ENCODE measurements at places on chromosomes 11 and 22.

- DNase-seq, result peak; percentile 24
Observed at GRCh38 chr22:47384977-47385376, 622.5 kb downstream of the TBC1D22A start.

GRCh38 chr11:127625402-127625801, 624.8 kb upstream of the KIRREL3 start:
- DNase-seq, result no peak

DNA sequence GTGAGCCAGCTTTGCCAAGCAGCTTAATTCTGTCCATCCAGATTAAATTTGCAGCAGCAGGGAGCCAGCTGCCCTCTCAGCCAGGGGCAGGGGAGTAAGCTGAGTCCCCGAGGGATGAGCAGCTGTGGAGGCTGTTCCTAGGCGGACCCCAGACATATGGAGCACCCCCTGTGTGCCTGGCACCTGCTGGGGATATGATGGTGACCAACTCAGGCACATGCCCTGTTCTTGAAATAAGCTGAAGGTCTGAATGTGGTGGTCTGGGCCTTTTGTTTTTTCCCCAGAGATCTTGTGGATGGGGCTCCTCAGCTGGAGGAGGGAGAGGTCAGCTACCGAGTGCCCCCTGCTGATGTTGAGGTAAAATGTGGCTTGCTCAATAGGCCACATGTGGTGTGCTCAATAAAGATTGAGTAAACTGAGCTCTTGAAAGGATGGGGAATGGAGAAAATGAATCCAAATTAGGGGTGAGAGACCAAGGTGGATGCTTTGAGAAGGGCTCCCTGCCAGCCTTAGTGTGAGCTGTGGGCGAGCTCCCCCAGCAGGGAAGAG, 103.3 kb upstream of the NNMT start:
- DNase-seq, result no peak

DNA sequence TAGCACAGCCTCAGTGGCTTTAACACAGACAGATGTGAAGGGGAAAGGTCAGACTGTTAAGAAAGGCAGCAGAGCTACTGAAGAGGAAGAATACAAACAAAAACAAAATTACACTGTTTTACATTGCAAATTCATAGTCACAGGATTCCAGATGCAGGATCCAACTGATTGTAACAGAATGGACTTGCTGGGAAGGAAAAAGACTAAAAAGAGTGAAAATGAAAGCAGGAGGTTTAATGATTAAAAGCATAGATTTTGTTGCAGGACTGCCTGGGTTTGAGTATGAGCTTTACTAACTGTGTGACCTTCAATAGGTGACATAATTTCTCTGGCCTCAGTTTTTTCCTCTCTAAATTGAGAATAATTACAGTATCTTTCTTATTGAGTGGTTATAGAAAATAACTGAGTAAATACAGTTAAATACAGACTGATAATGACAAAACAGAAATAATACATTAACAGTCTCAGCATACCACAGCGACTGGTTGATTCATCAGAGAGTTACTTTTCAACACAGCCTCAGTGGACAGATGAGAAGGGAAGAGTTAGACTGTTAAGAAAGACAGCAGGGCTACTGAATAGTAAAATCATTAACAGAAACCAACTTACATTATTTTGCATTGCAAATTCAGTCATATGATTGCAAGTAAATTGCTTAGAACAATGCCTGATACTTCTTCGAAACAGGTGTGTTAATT, 704.2 kb upstream of the TENM4 start:
- no peak for DNase-seq

- no peak for DNase-seq
Observed at GRCh38 chr11:10117709-10118351, 176.2 kb downstream of the SBF2 start.

- no peak for DNase-seq
Observed at GRCh38 chr11:64334764-64335735, 5.0 kb upstream of the CCDC88B start.

- DNase-seq, result no peak
Observed at GRCh38 chr11:5151713-5152153, 2.8 kb downstream of the OR52A1 start.

DNA sequence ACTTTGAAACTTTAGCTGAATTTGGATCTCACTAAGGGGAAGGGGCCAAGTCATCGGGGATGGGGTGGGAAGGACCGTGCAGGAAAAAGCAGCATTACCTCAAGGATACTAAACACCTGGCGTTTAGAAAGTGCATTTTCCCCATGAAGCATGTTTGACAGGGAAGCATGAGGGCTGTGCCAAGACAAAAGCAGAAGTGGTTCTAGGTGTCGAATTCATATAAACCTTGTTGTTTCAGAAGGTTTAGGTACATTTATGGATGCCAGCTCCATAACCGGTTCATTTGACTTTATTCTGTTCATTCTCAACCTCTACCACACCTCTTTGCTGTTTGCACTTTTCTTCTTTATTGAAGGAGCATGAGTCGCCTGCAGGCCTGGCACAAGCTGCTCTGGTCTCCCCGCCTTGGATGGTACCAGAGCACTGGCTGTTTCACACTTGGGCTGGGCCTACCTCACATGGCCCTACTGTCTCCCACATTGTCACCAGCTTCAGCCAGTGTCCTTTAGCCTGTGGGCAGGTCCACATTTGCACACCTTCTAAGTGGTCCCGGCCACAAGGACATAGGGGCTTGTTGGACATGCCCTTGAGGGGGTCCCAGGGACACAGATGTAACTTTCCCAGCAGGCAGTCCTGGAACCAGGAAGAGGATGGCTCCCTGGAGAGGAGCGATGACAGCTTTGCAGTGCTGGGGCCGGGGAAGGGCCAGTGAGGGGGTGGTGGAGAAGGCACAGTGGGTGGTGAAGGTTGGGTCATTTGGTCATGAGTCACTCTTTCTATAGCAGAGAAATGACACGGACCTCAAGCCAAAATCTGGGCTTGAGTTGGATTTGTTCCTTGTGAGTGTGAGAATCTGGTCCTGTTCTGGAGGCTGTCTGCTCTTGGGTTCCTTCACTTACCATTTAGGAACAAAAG, 3.2 kb upstream of the ST14 start:
- DNase-seq, result no peak

- no peak for DNase-seq
Observed at GRCh38 chr22:45908961-45909360, 68.0 kb downstream of the WNT7B start.

- DNase-seq, result no peak
Observed at GRCh38 chr11:75155570-75156422, 4.9 kb downstream of the SLCO2B1 start.

GRCh38 chr11:1753929-1754305, 3.5 kb upstream of the IFITM10 start:
- no peak for DNase-seq

- peak; percentile 70 for DNase-seq
Observed at GRCh38 chr22:30890686-30891442, 77.7 kb downstream of the MORC2 start.

DNA sequence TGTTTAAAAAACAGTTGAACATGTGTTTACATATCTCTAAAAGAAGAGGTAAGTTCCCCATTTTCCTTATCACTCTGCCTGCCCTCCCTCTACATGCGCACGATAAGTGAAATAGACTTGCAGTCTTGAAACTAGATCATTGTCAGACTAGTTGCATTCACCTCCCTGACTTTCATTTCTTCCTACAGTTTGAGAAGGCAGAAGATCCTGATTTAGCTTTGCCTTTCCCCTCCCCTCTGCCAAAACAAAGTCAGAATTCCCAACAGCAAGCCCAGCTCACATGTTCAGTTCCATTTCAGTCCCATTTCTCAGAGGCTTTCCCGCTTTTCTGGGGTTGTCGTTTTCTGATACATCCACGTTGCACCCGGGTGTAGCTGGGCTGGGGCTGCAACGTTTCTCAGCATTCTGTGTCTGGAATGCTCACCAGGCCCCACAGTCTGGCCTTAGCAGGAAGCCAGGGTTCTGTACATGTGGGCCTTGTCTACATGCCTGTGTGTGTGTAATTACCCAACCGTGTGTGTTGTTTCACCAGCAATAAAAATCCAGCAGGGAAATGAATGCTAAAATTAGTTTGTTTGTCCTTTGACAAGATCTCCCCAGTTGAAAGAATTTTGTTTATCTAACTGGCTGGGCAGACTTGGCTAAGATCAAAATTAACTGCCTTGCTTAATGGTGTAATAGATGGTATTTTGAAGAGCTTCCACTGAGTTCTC, 179.2 kb downstream of the DBX1 start:
- DNase-seq, result no peak

GRCh38 chr11:134951305-134951700, 539.3 kb upstream of the B3GAT1 start:
- DNase-seq, result no peak

DNA sequence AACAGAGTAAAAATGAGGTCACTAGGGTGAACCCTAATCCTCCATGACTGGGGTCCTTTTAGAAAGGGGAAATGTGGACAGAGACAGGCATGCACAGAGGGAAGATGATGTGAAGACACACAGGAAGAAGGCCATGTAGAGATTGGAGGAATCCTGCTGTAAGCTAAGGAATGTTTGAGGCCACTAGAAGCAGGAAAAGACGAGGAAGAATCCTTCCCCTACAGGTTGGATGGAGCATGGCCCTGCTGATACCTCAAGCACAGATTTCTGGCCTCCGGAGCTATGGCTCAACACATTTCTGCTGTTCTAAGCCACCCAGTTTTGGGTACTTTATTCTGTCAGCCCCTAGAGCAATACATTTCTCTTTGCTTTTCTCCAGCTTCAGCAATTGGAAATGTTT, 486.9 kb downstream of the MIAT start:
- DNase-seq, result no peak

- no peak for DNase-seq
Observed at GRCh38 chr22:47245786-47246185, 483.3 kb downstream of the TBC1D22A start.

- DNase-seq, result peak; percentile 44
Observed at GRCh38 chr11:3121416-3121815, 43.7 kb downstream of the OSBPL5 start.

GRCh38 chr11:99277281-99277680, 256.5 kb downstream of the CNTN5 start:
- DNase-seq, result no peak

GRCh38 chr11:1281974-1282365, 27.5 kb downstream of the TOLLIP start:
- no peak for DNase-seq

DNA sequence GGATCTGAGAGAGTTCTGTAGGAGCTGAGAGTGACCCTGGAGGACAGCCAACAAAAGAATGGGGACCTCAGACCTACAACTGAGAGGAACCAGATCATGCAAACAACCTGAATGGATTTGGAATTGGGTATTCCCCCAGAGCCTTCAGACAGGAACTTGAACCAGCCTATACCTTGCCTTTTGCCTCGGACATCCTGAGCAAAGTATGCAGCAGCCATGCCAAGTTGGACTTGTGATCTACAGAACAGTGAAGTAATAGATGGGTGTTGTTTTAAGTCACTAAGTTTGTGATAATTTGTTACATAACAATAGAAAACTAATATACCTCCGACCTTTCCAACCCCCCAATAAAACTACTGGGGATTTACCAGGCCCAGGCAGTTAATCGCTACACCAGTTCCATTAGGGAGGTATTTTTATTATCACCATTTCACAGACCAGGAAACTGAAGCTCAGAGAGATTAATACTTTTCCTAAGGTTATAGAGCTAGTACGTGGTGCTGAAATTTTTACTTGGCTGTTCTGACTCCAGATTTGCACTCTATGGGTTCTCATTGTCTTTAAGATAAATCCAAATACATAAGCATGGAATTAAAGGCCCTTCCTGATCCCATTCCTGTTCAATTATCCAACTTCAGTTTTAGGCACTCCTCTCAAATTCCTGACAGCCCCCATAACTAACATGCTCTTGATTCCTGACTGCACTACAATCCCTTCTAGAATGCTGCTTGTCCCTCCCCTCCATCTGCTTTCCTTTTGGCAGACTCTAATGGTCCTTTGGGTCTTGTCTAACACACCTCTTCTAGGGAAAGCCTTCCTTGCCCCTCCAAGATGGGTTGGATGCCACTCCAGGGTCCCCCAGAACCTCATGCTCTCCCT, 1.7 kb upstream of the RASSF10 start:
- no peak for DNase-seq

DNA sequence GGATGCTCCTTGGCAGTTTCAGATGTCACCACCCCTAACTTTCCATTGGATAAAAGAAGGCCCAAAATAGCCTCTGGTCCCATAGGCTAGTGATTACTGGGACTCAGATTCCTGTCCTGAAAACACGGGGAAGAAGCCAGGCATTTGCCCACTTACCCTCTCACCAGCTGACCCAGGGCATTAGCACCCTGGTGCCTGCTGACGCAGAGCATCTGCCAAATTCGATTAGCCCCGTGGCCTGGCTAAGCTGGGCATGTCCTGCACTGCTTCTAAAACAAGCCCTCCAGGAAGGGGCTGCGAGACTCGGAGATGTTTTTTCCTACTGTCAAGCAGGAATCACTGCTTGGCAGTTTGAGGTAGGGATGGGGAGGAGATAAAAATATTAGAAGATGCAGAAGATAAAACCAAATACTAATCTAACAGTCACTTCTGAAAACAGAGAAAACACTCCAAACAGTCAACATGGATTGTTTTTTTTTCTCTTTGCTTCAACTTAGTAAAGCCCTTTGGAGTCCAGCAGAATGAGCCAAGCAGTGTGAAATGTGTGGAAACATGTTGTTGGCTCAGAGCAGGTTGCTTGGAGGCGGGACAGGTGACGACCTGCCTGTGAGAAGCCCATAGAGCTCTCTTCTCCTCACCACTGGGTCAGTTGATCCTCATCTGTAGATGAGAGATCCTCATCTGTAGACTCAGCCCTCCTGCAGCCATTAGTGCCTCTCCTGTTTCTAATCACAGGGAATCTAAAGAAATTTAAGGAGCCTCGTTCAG, 54.0 kb downstream of the BDNF start:
- DNase-seq, result no peak

GRCh38 chr22:37777122-37777687, 30.5 kb upstream of the GCAT start:
- no peak for DNase-seq

DNA sequence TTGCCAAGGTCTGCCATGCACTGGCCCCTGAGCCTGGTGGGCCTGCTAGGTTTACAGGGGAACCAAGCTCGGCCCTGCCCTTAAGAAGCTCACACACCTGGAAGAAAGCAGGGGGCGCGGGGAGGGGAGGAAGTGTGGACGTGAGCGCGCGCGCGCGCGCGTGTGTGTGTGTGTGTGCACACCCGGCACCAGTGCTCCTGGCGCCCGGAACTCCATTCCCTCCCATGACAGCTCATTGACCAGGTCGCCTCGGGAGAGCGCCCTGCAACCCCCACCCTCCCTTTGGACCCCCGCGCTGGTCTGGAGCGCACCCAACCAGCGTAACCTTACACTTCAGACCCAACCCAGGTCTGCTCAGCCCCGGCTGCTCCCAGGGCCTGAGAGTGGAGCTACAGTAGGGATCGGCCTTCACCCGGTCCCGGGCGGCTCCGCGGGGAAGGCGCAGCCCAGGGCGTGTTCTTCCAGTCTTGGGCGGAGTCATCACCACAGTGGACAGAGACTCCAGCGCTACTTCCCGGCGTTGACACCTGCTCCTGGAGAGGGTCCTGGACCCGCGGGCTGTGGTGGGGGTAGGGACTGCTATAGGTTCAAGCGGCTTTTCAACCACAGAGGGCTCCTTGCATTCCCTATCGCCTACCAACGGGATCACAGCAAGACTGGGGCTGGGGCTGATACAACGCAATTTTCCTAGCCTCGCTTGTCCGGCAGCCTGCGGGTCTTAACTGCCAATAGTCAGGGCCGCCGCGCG, 1.5 kb downstream of the GALNT18 start:
- DNase-seq, result no peak

GRCh38 chr11:134592391-134592990, 180.4 kb upstream of the B3GAT1 start:
- peak; percentile 71 for DNase-seq

All from activated effector memory CD4-positive, alpha-beta T cell treated with anti-CD3 and anti-CD28 coated beads, Interleukin-2, amount 50 U/mL, for 16 hours (primary cell).